ENCODE measurements at places on chromosomes 1 and 21. TPM values are rescaled to one million over a fixed set of nuclear protein-coding genes. Genes with fewer than 3 reads are reported as not detected.

The ZFP69 gene
- total RNA-seq, result 4.6 TPM

The CCDC185 gene
- not detected for total RNA-seq

The PRKAB2 gene
- 24.4 TPM for total RNA-seq

The ATP1A2 gene
- 0.11 TPM for total RNA-seq

The SH3BP5L gene
- 35.1 TPM for total RNA-seq

DNA sequence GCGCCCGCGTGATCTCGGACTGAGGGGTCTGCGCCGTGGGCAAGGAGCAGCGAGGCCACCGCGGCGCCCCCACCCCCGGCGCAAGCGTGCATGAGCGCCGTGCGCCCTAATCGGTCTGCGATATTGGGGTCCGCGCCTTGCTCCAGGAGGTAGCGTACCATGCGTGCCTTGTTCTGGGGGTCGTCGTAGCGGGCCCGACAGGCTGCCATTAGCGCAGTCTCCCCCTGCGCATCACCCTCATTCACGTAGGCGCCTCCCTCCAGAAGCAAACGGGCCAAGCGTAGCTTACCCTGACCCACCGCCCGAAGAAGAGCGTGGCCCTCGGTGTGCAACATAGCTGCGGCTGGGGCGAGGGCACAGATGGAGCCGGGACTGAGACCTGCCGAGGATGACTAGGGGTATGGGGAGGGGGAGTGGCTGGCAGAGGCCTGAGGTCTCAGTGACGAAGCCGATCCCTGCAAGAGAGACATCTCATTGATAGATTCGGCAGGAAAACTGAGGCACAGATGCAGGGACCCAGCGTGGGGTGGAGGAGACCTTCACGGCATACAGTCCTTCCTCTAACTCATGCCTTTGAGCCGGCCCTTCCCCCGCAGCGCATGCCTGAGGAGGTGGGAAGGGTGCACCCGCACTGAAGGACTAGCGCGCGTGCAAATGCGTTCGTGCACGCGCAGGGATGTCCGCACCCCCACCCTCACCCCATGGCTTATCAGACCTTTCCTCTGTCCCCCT, 2.8 kb downstream of the ANKRD34A start:
- no peaks in the 10 kb centered on the region for H3K36me3 ChIP-seq
- peak overlapping the region; percentile 12 for H3K27ac ChIP-seq
- DNase-seq, result no peak
- peaks cover 68% of the 10 kb centered on the region for H3K27me3 ChIP-seq
- H3K4me1 ChIP-seq, result peaks cover 29% of the 10 kb centered on the region

GRCh38 chr1:219699870-219700269, 87.0 kb upstream of the ZC3H11B start:
- no peaks in the 10 kb centered on the region for H3K36me3 ChIP-seq
- H3K27me3 ChIP-seq, result no peaks in the 10 kb centered on the region

GRCh38 chr1:239056940-239057339, 329.4 kb upstream of the CHRM3 start:
- H3K27ac ChIP-seq, result no peak overlapping the region
- H3K4me3 ChIP-seq, result no peak overlapping the region
- H3K4me1 ChIP-seq, result peaks cover 6% of the 10 kb centered on the region
- no peaks in the 10 kb centered on the region for H3K36me3 ChIP-seq
- no peaks in the 10 kb centered on the region for H3K27me3 ChIP-seq
- no peak for DNase-seq

GRCh38 chr1:150150133-150151021, 661 bp downstream of the PLEKHO1 start:
- peaks cover 34% of the 10 kb centered on the region for H3K4me1 ChIP-seq
- no peaks in the 10 kb centered on the region for H3K27me3 ChIP-seq
- peaks cover 20% of the 10 kb centered on the region for H3K36me3 ChIP-seq
- peak overlapping the region; percentile 97 for H3K27ac ChIP-seq
- H3K4me3 ChIP-seq, result peak overlapping the region; percentile 93

DNA sequence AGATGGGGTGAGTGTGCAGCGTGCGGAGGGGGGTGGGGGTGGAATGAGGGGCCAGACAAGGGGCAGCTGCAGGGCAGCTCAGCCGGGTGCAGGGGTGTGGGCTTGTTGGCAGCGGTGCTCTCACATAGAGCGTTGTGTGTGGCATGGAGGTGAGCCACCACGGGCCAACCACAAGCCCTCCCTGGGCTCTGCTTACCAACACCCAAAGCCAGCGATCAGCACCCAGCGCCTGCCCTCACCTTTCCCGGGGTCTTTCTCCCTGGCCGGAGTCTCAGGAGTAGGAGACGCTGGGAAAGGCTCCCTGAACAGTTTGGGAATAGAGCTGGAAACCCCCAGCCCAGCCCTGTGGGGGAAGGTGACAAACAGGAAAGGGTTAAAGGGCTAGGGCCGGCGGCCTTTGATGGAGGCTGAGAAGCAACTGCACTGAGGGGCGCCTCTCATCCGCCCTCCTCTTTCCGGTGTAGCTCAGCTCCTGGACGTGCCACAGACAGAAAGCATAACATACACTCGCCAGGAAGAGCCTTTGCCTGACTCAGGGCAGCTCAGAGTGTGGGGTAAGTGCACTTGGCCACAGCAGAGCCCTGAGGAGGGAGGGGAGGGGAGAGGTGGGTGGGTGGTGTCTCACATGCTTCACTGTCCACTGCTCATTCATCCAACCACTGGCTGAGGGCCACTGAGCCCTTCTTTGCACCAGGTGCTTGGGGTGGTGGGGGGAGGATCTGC, 577 bp downstream of the IKBKE start:
- H3K36me3 ChIP-seq, result peaks cover 2% of the 10 kb centered on the region
- peak overlapping the region; percentile 68 for H3K4me3 ChIP-seq
- peaks cover 10% of the 10 kb centered on the region for H3K4me1 ChIP-seq
- no peak for DNase-seq
- H3K27ac ChIP-seq, result no peak overlapping the region

DNA sequence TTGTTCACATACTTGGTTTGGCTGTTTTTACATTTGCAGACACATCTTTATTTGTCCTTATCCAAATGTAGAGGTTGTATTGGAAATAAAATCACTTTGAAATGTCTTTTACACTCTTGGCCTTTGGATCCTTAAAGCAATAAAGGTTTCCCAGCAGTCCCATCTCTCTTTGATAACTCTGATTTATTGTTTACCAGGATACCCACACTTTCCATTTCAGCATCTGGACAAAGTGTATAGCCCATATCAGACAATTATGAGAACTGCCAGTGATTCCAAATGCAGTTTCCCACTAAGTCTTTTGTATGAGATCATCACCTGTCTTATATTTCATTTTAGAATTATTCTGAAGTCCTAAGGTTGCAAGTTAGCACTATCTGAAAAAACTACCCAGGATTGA, 114.7 kb downstream of the NEK7 start:
- peaks cover 2% of the 10 kb centered on the region for H3K4me1 ChIP-seq
- H3K36me3 ChIP-seq, result no peaks in the 10 kb centered on the region
- no peak overlapping the region for H3K27ac ChIP-seq
- no peak for DNase-seq
- no peaks in the 10 kb centered on the region for H3K27me3 ChIP-seq

GRCh38 chr21:29465546-29465945, 166.8 kb downstream of the BACH1 start:
- H3K4me3 ChIP-seq, result no peak overlapping the region
- H3K36me3 ChIP-seq, result peaks cover 5% of the 10 kb centered on the region
- H3K27me3 ChIP-seq, result no peaks in the 10 kb centered on the region
- peaks cover 5% of the 10 kb centered on the region for H3K4me1 ChIP-seq
- no peak for DNase-seq
